SK-N-DZ (cell line): ENCODE measurements at places on chromosomes 6 and 20.
A peak's percentile ranks its signal among the peaks of the same experiment; 100 is the strongest.

DNA sequence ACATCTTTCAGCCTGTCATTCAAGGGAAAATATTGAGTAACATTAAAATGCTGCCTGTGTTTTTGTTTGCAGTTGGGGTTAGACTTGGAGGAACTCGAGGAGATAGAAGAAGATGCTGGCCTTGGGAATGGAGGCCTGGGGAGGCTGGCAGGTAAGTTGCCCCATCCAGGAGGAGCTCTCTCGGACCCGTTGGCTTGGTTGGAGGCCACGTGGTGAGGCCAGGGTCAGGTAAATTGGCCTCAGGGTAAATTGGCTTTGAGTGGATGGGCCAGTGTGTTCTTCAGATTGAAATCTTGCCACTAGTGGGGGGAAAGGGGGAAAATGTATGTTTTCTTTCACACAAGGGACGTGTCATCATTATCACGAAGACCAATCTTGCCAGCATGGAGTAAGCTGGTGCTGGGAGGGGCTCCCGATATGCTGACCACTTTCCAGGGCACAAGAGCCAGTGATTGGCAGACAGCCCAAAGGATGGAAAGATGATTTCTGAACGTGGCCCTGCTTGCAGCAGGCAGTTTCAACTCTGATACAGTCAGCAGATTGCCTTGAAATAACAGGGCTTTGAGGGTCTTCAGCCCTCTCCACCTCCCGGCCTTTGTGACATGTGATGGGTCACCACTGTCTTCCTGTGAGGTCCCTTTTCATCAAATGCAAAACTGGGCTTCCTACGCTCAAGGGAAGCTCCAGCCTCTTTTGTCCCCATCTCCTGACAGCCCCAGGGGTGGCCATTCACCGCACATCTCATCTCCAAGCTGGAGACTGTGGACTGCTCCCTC, 21.4 kb downstream of the PYGB start:
- no peak for DNase-seq

DNA sequence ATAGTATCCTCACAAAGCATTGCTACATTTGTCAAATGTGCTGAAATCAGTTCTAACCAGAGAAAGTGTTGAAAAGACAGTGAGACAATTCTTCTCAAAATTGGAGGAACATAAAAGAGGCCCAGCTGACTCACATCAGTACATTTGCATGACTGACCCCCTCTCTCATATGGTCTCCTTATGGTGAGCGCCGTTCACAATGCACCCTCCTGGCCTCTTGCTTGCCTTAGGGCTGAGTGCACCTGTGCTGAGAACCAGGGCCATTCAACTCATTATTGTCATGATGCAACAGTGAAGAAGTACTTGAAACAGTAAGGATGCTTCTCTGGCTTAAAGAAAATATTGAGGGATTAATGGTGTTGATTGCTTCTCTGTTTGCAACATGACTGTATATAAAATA, 375.2 kb upstream of the AGPAT4 start:
- no peak for DNase-seq

DNA sequence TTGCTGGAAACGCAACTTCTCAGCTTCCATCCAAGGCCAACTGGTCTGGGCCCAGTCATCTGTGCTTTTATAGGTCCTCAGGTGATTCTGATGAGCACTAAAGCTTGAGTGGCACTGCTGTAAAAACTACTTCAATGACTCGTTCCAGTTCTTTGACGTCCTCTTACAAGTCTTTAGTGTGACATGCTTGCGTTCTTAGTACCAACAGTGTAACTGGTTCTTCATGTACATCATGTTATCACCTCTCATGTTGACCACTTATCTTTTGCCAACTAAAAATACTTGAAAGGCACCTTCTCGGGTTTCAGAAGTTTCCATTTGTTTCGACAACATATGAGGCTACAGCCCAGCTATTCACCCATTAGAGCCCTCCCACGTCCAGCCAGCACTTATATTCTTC, 468.9 kb downstream of the PRKN start:
- DNase-seq, result no peak

- DNase-seq, result no peak
These were observed 27.2 kb upstream of the CNKSR3 start for GRCh38 chr6:154537511-154538325.

DNA sequence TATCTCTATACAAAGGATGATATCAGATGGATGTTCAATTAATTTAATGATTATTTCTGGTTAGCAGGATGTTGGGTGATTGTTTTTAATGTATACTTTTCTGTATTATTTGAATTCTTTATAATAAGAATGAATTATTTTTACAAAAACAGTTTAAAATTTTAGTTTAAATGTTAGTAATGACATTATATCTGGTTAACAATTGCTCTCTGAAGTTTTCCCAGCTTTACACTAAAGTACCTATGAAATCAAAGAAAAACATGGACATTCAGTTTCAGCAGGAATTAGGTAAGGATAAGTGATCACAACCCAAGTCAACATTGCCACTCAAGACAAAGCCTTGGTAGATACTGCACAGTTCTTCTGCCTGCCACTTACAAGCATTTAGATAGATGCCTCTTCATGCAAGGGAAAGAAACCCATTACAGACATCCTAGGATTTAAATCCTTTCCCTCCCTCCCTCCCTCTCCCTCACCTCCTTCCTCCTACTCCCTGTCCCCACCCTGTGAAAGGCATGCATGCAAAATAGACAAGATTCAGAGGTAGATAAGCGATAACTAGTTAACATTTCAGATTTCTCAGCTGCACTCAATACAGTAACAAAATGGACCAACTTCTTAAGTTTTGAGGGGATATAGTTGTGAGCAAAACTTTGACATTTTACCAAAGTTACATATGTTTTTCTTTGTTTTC, 143.8 kb downstream of the STXBP5 start:
- DNase-seq, result no peak

DNA sequence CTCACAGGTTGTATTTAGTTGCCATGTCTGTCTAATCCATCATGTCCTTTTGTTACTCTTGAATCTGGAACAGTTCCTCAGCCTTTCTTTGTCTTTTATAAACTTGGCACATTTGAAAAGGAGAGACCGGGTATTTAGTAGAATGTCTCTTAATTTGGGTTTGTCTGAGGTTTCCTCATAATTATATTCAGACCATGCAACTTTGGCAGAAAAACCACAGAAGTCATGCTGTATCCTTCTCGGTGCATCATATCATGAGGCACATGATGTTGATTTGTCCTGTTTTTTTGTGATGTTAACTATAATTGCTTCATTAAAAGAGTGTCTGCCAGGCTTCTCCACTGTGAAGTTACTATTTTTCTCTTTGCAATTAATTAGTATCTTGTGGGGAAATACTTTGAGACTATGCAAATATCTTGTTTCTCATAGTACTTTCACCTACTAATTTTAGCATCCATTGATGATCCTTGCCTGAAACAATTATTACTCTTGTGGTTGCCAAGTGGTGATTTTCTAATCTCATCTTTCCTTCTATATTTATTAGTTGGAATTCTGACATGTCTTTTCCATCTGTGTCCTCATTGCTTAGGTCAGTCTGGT, 837.3 kb downstream of the DHX35 start:
- DNase-seq, result no peak

DNA sequence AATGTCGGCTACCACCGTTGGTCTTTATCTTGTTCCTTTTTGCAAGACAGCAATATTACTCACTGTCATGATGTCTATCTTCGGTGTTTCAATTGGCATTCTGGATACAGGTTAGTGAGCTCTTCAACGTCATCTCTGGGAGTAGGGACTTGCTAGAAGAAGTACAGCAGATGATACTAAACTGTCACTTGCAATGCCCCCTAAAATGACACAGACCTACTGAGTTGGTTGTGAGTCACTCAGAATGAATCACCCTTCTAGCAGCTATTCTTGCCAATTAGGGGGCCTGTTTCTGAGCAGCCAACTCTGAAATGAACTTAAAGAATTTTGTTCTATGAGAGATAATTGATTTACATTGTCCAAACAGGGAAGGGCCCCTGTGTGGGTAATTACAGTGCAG, 176.5 kb downstream of the SLC16A10 start:
- DNase-seq, result peak; percentile 60

DNA sequence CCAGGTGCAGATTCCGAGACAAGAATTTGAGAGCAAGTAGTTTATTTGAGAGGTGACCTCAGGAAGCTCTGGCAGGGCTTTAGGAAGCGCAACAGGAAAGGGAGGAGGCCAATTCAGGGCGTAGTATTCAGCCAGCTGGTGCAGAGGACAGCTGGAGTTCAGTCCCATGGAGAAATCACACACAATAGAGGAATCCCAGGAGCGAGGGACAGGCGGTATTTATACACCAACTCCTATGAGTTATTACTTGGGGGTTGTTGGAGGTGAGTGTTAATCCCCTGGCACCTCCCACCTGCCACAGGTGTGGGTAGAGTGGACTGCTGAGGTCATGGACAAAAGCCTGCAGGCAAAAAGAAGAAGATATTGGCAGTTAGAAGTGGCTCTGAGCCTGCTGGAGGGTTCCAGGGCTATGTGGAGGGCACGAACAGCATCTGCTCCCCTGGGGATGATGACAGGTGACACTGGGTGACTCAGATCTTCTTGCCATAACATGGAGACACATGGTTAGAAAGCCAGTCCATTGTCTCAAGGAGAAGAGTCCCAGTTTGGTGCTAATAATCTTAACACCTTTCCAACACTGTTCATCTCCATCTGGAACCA, 13.9 kb upstream of the SULF2 start:
- DNase-seq, result no peak

- DNase-seq, result peak; percentile 98
These were observed 292.6 kb upstream of the MARCKS start for GRCh38 chr6:113564371-113565171.

GRCh38 chr6:50285735-50286134, 236.0 kb upstream of the DEFB112 start:
- DNase-seq, result no peak

DNA sequence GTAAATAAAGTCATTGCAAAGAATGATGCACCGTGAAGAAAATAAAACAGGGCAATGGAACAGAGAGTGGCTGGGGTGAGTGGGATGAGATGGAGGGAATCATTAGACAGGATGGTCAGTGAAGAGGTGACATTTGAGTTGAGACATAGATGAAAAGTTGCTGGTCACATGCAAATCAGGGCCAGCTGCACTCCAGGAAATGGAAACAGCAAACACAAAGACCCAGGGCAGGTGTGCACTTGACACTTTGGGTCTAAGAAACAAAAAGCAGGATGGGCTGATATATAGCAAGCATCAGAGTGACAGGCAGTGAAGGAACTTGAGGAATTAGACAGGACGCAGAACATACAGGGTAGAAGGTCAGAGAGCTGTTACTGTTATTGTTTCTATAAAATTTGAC, 171.5 kb upstream of the RIPOR2 start:
- DNase-seq, result no peak

DNA sequence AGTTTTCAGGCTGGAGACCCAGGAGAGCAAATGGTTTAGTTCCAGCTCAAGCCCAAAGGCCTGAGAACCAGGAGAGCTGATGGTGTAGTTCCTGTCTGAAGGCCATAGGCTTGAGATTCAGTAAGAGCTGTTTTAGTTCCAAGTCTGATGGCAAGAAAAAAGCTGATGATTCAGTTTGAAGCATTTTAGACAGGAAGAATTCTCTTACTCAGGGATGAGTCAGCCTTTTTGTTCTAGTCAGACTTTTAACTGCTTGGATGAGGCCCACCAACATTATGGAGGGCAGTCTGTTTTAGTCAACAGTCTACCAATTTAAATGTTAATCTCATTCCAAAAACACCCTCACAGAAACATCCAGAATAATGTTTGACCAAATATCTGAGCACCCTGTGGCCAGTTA, 2.5 kb downstream of the ZSCAN26 start:
- no peak for DNase-seq

DNA sequence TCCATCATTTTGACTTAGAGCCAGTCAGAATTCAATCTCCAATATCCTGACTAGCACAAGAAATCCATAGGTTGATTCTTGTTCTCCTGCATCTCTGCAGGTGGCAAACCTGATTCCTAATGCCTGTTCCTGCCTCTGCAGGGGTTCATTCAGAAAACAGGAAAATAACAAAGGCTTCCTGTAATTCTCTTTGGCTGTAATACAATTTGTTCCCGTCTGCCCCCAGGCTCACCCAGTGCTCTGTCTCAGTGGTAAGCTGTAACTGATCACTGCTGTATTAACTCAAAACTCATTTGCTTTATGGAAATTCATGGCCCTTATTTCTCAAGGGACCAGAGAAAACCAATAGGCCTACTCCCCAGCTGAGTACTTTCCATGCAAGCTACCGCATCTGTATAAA, 88.6 kb downstream of the OPRM1 start:
- DNase-seq, result no peak
